ENCODE measurements at places on chromosomes 5 and 9. TPM values are rescaled to one million over a fixed set of nuclear protein-coding genes. Genes with fewer than 3 reads are reported as not detected.
A peak's percentile ranks its signal among the peaks of the same experiment; 100 is the strongest.

GRCh38 chr9:130319944-130320712 is 54.6 kb downstream of the HMCN2 start:
- no peak for DNase-seq

BAAT gene
- 0.54 TPM for total RNA-seq

CCDC69 gene
- 2.0 TPM for total RNA-seq

DNA sequence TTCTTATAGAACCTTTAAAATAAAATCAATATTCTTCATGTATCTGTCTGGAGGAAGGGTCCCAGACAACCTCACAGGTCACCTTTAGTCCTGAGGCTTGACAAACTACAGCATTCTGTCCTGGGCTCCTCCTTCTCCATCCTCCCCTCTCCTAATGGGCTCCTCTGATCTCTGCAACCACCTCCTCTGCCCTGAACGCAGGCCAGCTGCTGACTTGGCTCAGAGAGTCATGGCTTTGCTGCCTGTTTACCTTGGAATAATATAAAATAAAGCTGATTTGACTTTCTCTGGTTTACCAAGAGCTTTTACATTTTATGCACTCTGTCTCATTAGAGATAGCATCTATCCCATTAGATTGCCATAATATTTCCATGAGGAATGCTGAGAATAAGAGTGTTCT is 159.4 kb downstream of the SEMA6A start:
- no peak for DNase-seq

GRCh38 chr5:139982157-139982974 is 60.7 kb downstream of the NRG2 start:
- DNase-seq = no peak

DMGDH gene
- 1.7 TPM for total RNA-seq

DNA sequence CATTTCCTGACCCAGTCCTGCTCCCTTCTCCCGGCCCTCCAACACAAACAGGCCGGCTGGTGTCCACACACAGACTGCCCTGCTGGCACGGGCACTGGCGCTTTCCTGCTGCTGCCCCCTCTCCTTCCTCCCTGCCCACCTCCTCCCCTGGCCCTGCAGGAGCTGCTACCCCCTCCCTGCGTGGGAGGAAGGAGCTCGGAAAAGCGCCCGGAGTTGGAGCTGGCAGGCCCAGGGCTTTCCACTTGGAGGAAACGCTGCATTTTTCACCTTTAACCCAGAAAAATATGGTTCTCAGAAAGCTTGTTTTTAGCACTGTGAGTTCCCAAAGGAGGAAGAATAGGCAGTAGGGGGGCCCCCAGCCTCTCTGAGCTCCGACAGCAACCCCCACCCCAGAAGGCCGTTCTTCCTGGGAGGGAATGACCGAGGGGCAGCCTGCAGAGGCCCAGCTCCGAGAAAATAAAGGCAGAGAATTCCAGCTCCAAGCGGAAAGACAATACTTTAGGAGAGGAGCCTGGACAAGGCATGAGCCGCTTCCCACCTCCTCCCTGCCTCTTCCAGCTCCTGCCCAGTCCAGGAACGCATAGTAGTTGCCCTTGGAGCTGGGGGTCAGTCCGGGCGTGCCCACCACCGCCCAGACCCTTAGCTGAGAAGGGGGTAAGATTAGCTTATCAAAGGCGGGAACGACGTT is 88.9 kb downstream of the LIFR start:
- no peak for DNase-seq

DNA sequence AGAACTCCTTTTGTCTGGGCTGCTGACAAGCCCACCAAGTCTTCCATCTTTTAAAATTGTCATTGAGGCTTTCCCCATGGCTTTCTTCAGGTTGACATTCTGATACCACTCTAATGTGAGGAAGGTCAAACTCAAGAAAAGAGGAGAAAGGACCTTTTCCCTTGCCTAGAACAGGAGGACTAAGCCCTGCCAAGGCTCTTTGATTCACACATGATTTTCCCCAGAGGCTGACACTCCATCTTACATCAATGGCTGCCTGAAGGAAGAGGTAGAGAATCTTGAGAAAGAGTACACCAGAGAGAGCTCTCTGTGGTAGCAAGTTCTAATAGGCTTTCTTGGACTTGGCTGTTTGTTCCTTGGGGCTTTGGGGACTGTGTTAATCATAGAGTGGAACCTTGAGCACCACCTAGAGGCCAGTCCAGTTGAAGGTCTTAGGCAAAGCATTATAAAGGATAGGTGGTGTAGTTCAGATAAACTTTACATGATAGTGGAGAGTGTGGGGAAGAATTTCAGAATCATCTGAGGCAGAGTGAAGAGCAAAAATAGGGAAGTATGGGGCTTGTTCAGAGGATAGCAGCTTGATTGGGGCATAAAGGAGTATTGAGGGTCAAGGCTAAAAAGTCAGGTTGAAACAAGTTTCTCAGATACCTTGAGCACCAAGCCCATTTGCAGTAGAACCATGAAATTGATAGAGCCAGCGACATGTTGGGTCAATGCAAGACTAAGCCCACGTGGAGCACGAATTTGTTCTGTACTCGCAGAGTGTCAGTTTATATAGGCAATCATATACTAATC is 36.7 kb downstream of the NDFIP1 start:
- DNase-seq = peak; percentile 60

CATSPER3 gene
- 0.54 TPM for total RNA-seq

DNA sequence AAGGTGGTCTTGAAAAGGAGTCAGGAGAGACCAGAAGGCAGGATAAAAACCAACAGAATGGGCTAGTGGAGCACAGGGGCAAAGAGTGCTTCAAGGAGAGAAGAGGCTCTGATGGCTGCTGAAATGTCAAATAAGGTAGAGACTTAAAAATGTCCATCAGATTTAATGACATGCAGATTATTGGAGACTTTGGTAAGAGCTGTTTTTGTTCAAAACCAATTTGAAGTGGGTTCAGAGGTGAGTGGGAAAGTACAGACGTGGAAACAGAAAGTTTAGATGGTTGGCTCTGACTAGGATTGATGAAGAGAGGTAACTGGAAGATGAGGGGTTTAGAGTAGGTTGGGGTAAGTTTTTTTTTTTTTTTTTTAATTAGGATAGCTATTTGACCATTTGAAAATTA is 14.1 kb downstream of the SLC25A46 start:
- no peak for DNase-seq

ADAMTSL2 gene
- 1.3 TPM for total RNA-seq

DNA sequence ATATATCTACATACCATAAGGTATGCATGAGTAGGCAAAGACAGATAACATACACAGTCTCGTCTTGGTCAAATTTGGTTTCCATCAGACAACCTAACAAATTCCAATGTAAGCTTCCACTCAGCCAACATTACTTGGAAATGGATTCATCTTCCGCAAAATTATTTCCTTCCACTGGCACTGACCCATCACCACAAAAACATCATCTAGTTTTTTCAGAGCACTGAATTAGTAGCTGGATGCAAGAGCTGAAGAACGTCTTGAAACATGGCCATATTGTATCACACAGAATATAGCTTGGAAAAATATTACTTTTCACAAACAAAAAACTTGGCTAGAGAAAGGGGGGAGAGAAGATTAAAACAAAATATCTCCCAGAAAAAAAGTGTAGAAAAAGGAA is 73.5 kb downstream of the EFNA5 start:
- DNase-seq = no peak

GRCh38 chr9:73038613-73039012 is 85.8 kb upstream of the ALDH1A1 start:
- peak; percentile 20 for DNase-seq

- DNase-seq = peak; percentile 56
Observed at GRCh38 chr5:54390015-54390414, 65.5 kb upstream of the HSPB3 start.

DNA sequence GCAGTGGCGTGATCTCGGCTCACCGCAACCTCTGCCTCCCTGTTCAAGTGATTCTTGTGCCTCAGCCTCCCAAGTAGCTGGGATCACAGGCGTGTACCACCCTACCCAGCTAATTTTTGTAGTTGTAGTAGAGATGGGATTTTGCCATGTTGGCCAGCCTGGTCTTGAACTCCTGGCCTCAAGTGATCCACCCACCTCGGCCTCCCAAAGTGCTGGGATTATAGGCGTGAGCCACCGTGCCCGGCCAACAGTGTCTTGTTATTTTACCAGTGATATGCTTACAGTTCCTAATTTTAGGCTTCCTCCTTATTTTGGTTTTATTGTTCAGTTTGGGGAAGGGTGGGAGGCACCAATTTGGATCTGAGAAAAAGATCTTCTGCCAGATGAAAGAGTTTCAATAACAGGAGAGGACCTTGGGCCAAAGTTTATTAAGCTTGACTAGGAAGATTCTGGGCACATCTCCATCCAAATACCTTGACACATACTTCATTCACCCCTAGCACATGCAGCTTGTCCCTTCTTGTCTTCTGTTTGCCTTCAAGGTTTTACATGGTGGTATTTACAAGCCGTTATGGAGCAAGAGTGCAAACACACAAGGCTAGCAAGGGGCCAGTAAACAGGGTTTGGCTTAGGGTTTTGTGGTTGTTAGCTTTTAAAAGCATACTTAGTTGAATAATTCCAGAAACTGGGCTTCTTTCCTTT is 168.1 kb upstream of the DMRT1 start:
- no peak for DNase-seq

DNA sequence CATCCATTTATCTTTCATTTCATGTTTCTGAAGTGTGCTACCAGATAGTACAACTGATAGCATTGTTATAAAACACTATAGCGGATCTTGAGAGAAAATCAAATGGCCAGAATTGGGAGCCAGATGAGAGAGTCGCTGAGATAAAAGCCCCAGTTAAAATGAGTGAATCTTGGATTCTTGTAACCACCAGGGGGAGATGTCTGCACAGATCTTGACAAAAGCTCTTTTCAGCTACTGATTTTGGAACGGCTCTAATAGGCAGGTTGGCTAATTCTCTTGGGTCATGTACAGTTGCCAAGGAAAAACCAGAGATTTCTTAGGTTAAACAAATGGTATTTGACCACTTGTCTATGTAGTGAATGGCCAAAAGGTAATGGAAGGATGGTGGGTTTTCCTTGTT is 21.7 kb downstream of the F2RL2 start:
- DNase-seq = no peak

DNA sequence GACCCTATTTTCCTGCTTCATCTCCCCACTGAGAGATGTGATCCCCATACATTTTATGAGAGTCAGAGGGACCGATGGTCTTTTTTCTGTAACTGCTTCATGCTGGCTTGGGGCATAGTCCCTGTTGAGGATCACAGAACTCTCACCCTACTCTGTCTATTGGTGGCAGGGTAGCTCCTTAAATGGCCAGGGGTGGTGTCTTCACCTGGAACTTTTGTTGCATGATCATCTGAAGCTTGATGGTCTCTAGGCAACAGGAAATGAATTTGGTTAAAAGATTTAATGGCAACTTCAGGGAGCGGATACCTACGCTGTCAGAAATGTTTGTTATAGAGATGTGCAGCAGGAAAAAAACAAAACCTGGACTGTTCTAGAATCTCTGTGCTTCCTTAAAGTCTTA is 87.0 kb upstream of the GLIS3 start:
- no peak for DNase-seq

GRCh38 chr9:104577263-104577662 is 8.3 kb downstream of the OR13C8 start:
- DNase-seq = no peak

GRM6 gene
- total RNA-seq = not detected

STOM gene
- 2.0 TPM for total RNA-seq

- DNase-seq = peak; percentile 40
Observed at GRCh38 chr5:135329066-135329912, 69.7 kb downstream of the MACROH2A1 start.

DNA sequence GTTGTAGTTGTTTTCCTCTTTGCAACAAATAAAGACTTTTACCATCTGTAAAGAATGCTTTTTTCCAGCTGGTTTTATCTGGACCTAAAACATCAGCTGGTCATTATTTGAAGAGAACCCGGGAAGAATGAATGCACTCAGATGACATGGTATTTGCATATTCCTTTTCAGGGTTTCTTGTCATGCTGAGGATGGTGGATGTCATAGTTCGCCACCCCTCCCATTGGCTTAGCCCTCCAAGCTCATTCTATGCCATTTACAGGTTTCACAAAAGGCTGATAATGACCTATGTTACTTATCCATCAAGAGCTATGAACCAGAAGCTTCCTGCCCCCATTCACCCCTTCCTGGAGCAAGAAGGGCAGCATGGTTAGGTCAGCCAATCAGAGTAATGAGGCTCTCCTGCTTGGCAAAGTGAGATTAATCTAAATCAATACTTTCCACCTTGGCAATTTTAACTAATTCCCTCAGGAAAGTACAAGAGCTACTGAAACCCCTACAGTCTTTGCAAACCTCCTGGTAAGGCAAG is 440.5 kb upstream of the TLE4 start:
- DNase-seq = no peak

DNA sequence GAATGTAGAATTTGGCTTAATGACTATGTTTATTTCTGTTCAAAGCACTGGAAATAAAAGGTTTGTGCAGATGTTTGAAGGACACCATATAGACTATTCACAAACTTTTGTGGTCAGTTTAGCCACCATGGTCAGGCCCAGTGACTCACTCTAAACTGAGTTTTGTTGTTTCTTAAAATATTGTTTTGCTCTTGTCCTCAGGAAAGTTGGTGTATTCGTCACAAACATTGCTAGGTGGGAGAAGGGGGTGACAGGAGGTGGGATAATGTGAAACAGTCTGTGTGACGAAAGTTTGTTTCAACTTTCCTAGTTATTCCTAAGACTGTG is 35.0 kb upstream of the LIFR start:
- DNase-seq = no peak

- no peak for DNase-seq
Observed at GRCh38 chr9:101271102-101271501, 113.7 kb downstream of the BAAT start.

Data from glutamatergic neuron (in vitro differentiated cells).